ENCODE measurements at places on chromosomes 12 and 14.

- DNase-seq: no peak
These were observed 420.5 kb downstream of the TMEM132D start for GRCh38 chr12:129483111-129483893.

GRCh38 chr12:21939435-21939834 lies 1.8 kb downstream of the ABCC9 start:
- no peak for DNase-seq

DNA sequence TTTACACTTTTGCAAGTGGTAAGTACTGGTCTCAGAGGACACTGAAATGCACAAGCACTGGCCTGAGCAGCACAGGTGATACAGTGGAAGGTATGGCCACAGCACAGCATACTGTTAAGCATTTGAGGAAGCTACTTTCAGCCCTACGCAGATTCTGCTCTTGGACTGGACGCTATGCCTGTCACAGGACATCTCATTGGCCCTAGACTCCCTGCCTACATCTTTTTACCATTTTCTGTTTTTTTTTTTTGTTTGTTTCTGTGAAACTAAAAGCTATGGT lies 144.2 kb upstream of the ABCD2 start:
- no peak for DNase-seq

DNA sequence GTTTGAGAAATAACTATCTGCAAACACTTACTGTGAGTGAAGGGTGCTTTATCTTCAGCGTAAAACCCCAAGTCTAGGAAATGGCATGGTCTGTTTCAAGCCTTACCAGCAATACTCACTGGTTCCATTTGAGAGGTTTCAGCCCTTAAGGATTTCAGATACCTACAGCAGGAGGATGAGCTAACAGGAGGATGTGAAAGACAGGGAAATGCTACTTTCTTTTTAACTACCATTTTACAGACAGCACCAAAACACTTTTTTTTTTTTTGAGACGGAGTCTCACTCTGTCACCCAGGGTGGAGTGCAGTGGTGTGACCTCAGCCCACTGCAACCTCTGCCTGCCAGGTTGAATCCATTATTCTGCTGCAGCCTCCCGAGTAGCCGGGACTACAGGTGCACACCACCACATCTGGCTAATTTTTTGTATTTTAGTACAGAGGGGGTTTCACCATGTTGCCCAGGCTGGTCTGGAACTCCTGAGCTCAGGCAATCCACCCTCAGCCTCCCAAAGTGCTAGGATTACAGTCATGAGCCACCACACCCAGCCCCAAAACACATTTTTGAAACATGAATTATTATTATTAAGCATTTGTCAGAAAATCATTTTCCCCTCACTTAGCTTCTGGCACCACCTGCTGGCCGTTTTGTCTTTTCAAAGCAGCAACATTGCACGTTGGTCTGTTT lies 4.6 kb downstream of the MTRFR start:
- DNase-seq: peak; percentile 72

GRCh38 chr12:110741341-110742095 lies 1.2 kb downstream of the PPP1CC start:
- DNase-seq: no peak

- DNase-seq: no peak
These were observed 10.1 kb downstream of the VDR start for GRCh38 chr12:47894652-47895051.

DNA sequence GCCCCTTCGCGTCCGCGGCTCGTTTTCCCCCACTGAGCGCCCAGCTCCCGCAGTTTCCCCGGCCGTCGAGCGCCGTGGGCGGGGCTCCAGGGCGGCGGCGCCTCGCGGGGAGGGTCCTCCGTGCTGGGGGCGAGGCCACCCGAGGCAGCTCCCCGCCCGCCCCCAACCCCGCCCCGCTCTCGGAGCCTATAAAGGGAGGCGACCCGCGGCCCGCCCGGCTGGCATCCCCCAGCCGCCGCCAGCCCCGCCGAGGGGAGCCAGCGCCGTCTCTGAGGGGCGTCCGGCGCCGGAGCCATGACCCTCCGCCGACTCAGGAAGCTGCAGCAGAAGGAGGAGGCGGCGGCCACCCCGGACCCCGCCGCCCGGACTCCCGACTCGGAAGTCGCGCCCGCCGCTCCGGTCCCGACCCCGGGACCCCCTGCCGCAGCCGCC lies at the start of gene TAMALIN:
TAMALIN (plus strand) TSS at position 221 of the 432 bp plus-strand sequence; CDS start at position 295, 74 bp downstream.
- DNase-seq: peak; percentile 83

DNA sequence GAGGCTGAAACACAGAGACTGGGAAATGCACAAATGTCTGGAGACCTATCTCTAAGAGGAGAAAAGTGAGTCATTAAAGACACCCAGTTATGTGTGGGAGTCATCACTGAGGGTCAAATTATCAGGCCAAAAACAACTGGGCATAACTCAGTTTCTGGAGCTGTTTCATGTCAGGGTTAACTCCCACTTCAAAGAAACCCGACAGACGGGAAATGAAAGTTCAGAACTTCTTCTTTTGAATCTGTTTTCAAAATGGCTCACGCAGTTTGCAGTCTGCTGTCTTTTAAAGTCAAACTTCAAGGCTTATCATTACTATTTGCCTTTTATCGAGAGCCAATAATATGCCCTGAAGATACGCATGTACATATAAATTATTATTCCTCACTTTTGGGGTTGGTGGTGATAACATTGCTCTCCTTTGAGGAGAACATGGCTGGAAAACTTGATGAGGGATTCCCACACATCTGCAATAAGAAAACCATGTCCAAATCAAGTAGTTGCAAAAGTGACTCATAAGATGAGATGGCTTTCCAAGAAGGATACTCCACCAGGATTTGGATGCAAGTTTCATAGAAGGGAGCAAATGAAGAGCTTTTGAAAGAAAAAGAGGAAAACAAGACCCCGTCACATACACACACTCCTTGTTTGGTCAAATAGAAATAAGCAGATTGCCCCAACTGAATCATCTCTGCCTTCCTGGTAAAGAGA lies 341.4 kb downstream of the ADAMTS20 start:
- DNase-seq: no peak

GRCh38 chr14:106506881-106507305 lies 980.5 kb downstream of the TMEM121 start:
- no peak for DNase-seq

Data from upper lobe of right lung (tissue), 1 donor.